ENCODE measurements at places on chromosomes 12 and 14.
A peak's percentile ranks its signal among the peaks of the same experiment; 100 is the strongest.

- no peak for DNase-seq
Measured at GRCh38 chr12:18468246-18469075, 207.1 kb downstream of the PIK3C2G start.

GRCh38 chr14:55454264-55455002 is 14.0 kb upstream of the TBPL2 start:
- no peak for DNase-seq

DNA sequence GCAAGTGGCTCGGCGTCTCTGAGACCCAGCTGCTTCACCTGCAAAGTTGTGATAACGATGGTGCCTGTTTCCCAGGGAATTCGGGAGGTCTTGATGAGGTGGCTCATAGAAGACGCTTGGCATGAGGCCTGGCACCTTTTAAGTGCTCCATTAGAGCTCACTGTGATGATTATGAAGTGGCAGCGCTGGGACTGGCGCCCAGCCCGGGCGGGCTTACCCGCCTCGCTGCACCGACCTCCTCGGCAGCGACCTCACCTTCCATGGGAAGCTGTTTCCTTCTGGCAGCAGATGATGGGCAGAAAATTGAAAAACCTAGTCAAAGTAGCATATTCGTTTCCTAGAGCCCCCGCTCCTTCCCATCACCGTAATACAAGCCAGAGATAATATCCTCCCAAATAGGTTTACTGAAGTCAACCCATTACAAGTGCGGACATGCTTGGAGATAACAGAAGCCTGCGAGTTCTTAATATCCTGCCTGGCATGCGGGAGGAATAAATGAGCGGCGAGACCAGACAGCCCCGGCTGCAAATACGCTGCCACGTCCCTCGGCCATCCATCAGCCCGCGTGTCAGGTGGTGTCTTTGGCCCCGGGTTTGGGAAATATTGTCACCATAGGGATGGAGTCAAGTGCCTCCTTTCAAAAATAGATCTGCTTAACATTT is 35.2 kb upstream of the DLK1 start:
- no peak for DNase-seq

- no peak for DNase-seq
Measured at GRCh38 chr12:65510584-65511050, 232.1 kb downstream of the MSRB3 start.

DNA sequence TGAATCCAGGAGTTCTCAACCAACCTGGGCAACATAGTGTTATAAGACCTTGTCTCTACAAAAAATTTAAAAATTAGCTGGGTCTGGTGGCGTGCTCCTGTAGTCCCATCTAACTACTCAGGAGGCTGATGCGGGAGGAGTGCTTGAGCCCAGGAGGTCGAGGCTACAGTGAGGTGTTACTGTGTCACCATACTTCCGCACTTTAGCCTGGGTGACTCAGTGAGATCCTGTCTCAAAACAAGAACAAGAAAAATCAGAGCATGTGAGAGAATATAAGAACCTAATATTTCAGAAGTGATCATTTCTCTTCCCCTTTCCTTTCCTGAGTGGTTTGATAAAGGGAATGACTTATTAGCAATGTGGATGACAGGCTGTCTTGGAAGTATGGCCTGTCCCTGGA is 9.5 kb downstream of the TRAF3 start:
- peak; percentile 31 for DNase-seq

DNA sequence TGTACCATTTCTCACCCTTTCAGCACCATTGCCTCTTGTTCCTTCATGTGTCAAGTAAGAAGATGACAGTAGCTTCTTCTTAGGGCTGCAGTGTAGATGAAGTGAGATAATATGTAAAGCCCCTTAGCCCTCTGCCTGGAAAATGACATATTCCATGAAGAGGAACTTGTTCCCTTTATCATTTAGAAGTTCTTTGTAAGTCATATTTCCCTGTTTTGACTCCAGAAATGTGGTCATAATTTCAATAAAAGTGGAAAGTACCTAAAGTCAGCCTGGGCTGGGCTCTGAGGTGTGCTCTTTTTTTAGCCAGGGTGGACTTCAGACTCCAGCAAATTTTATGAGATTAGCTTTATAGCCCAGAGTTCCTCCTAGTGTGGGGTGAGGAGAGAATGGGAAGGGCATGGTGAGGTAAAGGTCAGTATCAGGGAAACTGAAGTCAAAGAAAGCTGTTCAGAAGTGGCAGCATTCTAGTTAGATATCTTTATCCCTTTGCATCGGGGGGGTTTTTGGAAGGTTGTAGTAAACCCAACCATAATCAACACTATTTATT is 92.5 kb downstream of the TMCC3 start:
- DNase-seq, result no peak

DNA sequence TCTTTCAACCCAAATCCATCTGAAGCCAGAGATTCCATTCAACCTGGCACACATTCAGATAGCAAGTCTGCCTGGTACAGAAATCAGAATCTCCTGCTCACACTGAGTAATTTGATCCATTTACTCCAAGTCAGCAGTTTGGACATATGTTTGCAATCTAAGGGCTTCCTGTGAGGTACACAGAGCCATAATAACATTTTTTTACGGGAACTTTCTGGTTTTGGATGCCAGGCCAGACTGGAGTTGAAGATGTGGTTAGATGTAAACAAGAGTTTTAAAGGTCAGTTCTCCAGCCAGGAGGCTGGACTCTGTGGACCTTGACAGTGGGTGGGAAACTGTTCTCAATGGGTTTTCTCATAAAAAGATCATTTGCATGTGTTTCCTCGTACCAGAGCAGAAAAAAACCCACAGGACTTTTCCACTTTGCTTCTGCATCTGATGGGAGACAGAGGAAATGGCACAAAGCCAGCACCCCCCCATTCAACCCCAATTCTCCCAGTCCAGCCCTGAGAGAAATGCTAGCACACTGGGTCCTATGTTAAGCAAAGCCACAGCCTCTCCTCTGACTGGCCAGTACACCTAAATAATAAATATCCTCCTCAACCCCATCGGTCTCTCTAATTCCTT is 17.7 kb upstream of the TSPAN11 start:
- DNase-seq, result no peak

DNA sequence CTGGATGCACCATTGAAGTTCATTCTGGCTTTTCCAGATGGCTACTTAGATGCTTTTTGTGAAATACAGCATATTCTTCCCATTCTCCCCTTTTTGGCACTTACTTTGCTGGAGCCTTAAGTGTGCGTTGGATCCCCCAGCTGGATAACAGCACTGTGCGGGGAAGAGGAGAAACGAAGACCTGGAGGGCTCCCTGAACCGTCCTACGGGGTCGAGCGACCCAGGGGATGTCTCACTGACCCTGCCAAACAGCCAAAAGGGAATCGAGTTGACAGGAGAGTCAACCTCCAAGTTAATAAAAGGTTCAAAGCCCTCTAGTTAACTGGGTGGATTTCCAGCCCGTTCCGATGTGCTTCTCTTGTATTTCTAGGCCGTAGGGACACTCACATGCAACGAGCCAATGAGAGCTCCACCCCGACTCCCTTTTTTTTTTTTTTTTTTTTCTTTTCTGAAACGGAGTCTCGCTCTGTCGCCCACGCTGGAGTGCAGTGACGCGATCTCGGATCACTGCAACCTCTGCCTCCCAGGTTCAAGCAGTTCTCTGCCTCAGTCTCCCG is 1.0 kb upstream of the CAMKK2 start:
- peak; percentile 64 for DNase-seq

- no peak for DNase-seq
Measured at GRCh38 chr14:55710506-55711041, 130.6 kb downstream of the KTN1 start.

GRCh38 chr12:117564881-117565280 is 203.5 kb upstream of the NOS1 start:
- no peak for DNase-seq

GRCh38 chr12:41140117-41140516 is 48.0 kb upstream of the PDZRN4 start:
- no peak for DNase-seq

DNA sequence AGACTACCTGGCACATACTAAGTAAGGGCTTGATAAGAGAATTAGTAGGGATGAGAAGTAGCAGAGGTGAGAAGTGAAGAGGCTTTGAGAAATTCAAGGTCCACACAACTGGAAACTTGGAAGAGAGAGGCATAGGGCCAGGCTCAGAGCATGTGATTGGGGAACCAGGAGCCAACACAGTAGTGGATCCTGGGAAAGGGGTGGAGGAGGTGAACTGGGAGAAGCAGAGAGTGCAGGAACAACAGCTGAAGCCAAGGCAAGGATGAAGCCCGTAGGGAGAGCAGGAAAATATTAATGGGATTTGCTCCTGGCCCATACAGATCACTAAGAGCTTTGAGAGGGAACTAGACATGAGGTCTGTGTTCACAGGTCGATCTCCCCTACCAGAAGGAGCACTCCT is 1.4 kb upstream of the ITGB7 start:
- DNase-seq, result no peak

- no peak for DNase-seq
Measured at GRCh38 chr12:3646561-3647241, 106.2 kb downstream of the CRACR2A start.

GRCh38 chr14:68157971-68158371 is 338.4 kb downstream of the RAD51B start:
- DNase-seq, result no peak

GRCh38 chr12:11559626-11560340 is 89.7 kb upstream of the ETV6 start:
- DNase-seq, result no peak

- DNase-seq, result no peak
Measured at GRCh38 chr12:34333337-34333736, 311.0 kb downstream of the ALG10 start.

DNA sequence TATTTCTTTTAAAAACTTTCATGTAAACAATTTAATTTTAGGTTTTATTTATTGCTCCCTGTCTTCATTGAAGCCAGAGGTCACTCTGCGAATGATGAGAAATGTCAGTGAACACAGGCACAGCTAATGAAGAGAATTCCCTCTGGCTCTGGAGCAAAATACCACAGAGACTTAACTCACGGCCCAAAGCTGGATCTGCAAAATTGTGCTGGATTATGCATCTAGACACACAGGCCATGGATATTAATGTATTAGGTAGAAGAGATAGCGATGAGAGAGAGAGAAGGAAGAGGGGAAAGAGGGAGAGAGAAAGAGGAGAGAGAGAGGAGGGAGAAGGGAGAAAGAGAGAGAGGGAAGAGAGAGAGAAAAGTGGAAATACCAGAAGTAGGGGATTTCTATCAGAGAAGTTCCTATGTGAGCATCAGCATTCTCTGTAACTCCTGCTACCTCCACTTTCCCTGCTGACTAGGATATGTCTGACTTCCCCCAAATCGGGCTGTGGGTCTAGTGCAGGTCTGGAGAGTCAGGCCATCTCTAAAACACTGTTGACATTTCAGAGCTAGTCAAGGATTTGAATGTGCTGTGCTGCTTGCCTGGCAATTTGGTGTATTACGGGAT is 3.7 kb downstream of the ARHGDIB start:
- DNase-seq, result no peak

DNA sequence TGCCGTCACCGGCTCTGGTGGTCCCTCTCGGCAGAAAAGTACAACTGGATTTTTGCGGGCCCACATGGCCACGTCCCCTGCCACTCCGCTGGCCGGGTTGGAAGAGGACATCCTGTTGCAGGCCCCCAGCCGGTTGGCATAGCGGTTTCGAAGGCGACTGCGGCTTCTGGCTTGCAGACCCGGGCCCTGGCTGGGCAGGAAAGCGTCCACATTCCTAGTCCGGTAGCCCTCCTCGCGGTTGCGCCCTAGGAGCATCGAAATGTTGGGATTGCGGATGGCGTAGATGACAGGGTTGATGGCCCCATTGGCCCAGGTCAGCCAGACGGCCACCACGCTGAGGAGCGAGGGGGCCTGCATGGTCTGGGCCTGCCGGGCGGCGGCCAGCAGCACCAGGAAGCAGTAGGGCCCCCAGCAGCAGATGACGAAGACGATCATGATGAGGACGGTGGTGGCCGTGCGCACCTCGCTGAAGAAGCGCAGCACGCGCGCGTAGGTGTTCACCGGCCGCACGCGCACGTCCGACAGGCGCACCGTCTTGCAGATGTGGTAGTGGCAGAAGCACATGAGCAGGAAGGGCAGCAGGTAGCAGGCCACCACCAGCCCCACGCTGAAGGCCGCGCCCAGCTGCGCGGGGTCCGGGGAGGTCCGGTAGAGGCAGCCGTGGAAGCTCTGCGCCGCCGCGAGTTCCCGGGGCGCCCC is 1.2 kb downstream of the GPR135 start:
- peak; percentile 46 for DNase-seq

DNA sequence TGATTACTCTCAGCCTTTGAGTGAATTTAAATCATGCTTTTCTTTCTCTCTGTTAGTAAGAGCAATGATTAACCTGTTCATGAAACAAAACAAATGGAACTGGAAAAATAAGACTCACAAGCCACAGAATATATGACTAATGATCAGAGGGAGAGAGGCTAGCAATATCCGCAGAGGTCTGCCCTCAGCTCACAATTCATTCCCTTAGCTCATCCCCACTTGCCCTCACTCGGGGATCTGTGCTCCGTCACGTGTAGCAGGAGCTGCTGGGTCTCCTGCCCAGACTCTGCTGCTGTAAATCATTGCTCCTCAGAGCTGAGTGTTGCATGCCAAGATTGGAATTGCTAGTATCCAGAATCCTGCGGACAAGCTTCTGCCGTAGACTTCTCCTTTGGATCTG is 53.1 kb upstream of the GNG2 start:
- no peak for DNase-seq

GRCh38 chr12:11773889-11774677 is 124.6 kb downstream of the ETV6 start:
- DNase-seq, result no peak

DNA sequence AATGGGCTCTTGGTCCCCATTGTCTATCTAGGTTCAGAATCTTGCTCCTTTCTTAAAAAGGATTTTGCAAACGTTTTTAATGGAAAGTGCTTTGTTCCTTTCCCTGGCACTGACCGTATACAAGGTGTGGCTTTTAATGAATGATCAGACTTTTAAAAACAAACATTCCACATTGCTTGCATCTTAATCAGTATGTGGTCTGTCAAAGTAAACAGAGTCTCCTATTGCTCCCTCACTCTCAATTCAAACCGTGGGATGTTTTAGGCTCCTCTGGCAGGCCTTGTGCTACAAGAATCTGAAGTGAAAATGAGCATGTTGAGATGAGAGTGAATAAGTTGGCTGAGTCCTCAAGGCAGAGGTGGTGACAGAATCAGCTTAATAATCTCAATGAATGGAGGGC is 107.0 kb downstream of the VRK1 start:
- DNase-seq, result no peak
